ENCODE measurements at places on chromosomes 16 and 17.

GRCh38 chr17:81522491-81523401, 5.4 kb upstream of the FSCN2 start:
- peak; percentile 48 for DNase-seq

GRCh38 chr16:87037012-87037411, 280.2 kb downstream of the C16orf95 start:
- DNase-seq, result no peak

DNA sequence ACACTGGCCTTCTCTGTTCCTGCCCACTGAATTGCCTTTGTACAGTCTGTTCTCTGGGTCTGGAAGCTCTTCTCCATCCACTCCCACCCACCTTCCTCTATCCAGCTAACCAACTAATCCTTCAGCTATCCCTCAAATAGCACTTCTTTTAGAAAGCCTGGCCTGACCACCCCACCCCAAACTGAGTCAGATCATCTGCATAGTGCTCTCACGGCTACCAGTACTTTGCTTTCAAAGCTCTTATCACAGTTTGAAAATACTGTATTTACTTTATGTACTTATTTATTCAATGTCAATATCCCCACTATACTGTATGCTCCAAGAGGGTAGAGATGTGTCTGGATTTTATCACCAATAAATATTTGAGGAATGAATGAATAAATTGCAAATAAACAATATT, 4.5 kb upstream of the CLDN7 start:
- peak; percentile 35 for DNase-seq

DNA sequence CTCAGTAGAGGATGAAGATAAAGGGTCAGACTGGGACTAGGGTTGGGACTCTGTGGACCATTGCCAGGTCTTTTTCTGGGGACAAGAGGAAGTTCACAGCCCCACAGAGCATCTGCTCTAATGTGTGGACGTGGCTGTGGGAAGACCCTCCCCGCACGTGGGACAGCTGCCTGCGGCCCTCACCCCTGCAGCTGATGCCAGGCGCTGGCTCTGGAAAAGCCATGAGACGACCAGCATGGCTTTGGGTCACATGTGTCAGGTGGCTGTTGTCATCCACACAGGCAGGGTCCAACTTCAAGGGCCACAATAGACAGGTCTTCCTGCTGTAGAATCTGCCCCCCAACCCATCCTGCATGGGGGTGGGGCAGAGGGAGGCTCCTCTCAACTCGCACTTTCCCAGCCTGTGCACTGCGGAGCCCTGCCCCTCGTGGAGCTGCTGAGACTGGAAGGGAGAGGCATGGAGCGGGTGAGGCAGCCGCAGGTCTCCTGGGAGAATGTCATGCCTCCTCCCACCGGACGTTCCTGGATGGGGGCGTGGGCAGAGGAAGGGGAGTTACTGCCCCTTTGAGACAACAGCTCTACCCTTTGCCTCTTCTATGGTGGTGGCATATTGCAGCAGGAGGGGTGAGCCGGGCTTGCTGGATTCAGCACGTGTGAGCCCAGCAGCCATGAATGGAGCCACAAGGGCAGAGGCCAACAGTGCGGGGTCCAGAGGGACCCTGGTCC, 53.4 kb downstream of the PIMREG start:
- peak; percentile 33 for DNase-seq

- DNase-seq, result peak; percentile 59
Measured at GRCh38 chr16:17431968-17432625, 38.7 kb downstream of the XYLT1 start.

GRCh38 chr17:17455173-17455572, 21.6 kb upstream of the MED9 start:
- DNase-seq, result no peak
